ENCODE measurements at places on chromosomes 13 and 19. TPM values are rescaled to one million over a fixed set of nuclear protein-coding genes. Genes with fewer than 3 reads are reported as not detected.

- DNase-seq = peak; percentile 60
Measured at GRCh38 chr19:19053508-19054314, 10.1 kb upstream of the SLC25A42 start.

- no peak for DNase-seq
Measured at GRCh38 chr13:52780092-52780491, 40.5 kb upstream of the CNMD start.

GRCh38 chr13:112893570-112894422 lies 75.2 kb upstream of the MCF2L start:
- peak; percentile 70 for DNase-seq

GRCh38 chr19:42452590-42452989 lies 9.8 kb upstream of the CXCL17 start:
- no peak for DNase-seq

The PSG1 gene
- not detected for total RNA-seq

DNA sequence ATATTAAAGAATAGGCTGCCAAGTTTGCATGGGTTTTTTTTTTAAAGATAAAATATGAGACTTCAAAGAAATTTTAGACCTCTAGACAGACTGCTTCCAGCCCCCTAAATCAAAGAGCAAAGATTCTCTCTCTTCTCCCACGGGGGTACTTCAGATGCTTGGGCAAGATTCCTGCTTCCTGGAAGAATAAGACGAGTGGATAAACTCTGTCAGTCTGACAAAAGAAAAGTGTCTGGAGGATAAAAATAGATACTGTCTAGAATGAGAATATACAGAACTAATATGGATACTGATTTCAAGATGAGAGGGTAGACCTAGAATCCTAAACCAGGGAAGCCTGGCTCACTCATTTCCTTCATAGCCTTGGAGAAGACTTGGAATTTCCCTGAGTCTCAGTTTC lies 435.1 kb downstream of the FOXO1 start:
- DNase-seq = no peak

The IL17D gene
- total RNA-seq = 6.3 TPM

The COL4A1 gene
- 90.8 TPM for total RNA-seq

- no peak for DNase-seq
Measured at GRCh38 chr19:3684054-3684816, 16.0 kb downstream of the PIP5K1C start.

DNA sequence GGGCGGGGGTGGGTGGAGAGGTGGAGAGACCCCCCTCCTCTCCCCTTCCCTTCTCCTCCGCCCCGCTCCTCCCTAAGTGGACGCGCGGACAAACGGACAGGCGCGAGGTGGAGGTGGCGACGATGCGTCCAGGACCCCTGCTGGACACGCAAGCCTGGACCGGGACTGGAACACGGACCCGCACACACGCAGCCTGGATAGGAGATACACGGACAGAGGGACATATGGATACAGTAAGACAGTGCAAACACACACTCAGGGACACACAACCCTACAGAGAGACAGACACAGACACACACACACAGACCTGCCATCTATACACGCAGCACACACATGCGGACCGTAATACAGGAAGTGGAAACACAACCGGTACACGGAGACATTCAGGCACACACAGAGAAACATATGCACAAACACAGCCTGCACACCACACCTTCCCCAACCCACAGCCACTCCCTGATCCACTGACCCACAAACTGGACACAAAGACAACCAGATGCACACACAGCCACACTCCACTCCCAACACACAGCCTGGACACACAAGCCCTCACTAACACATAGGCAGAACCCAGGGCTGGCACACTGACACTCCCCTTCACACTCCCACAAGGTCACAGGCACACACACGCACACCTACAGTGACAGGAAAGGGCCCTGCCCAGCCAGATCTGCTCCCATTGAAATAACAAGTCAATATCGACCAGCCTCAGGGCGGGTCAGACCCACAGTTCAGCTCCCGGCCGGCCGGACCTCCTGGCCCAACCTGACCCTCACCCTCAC lies 696 bp upstream of the ERFL start:
- DNase-seq = no peak

GRCh38 chr13:22018836-22019210 lies 347.9 kb downstream of the FGF9 start:
- no peak for DNase-seq

DNA sequence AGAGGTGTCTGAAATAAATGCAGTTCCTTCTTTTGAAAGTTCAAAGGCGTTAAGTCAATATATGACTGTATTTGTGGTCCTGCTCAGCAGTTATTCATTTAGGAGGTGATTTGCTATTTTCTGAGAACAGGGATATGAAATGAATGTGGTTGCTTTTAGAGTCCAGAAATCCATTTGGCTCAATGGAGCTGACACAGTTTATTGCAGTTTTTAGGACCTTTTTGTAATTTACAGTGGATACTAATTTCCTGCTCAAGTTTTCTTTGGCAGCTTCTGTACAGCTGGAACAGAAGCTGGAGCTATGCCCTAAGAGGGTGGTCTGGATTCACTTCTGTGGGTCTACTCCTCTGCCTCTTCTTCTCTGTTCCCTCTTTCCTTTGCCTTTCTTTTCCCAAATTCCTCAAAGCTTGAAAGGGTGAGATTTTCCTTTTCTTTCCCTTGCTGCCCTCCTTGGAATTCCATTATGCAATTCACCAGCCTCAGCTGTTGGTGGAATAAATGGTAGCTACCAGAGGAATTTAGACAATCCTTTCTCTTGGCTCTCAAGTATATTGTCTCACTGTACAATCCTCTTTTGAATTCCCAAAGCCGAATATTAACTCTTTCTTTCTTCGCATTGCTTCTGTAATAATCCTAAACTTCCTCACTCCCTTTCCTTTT lies 39.9 kb downstream of the ITGBL1 start:
- DNase-seq = no peak

- DNase-seq = no peak
Measured at GRCh38 chr13:93477238-93477637, 250.6 kb downstream of the GPC6 start.

- no peak for DNase-seq
Measured at GRCh38 chr19:18507727-18508440, 14.0 kb downstream of the ELL start.

DNA sequence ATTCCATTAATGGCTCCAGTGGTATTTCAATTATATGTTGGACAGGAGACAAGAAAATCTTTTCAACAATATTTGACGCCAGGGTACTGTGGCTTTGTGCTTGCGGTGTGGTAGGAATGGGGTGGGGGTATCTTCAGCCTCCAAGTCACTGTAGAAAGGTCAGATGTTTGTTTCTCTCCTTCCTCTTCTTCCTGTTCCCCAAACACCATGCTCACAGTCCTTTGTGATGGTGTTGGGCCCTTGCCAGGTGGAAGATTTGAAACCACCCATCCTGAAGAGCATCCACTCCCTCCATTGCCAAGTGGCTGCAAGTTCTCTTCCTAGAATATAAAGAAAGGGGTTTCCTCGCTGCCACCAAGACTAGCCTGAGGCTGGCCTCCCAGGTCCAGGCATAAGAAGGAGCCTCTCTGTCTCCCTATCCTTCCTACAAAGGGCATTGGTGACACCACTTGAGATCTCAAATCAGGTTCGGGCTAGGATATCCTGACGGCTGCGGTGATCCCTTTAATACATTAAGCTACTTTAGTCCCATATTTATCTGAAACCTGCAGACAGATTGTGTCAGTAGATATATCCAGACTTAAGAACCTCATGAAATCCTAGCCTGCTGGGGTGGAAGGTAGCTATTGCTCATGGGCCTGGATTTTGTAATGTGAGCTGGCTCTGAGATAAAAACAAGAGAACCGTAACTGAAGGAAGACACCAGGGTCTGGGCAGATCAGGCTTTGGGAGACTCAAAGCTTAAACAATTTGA lies 64.3 kb upstream of the SIAH3 start:
- no peak for DNase-seq

DNA sequence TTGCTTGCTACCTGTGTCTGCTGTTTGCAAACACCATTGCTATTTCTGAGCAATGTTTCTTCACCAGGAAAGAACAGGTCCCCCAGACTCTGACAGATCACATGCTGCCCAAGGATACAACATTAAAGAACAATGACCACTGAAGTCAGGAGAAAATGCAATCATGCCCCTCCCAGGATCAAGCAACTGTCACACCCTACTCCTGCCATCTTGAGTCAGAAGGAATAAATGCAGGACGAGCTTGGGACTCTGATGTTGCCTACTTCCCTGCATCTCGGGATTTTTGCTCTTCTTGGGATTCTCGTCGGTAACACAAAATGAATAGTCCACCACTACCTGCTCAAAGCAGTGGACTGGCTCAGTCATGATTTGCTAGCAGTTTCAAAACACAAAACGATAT lies 490.6 kb downstream of the COG6 start:
- no peak for DNase-seq

The OR10H1 gene
- total RNA-seq = not detected

The ZNF729 gene
- total RNA-seq = not detected

The ZNF471 gene
- total RNA-seq = not detected

GRCh38 chr19:574658-575526 lies 2.5 kb downstream of the BSG start:
- DNase-seq = no peak

- DNase-seq = no peak
Measured at GRCh38 chr13:71625694-71626093, 241.3 kb downstream of the DACH1 start.

All from progenitor cell of endocrine pancreas (in vitro differentiated cells).